SIG-M5 (cell line): ENCODE measurements at places on chromosomes 2 and 18.

- DNase-seq: no peak
These were observed 98.3 kb downstream of the RAPGEF4 start for GRCh38 chr2:172833898-172834297.

DNA sequence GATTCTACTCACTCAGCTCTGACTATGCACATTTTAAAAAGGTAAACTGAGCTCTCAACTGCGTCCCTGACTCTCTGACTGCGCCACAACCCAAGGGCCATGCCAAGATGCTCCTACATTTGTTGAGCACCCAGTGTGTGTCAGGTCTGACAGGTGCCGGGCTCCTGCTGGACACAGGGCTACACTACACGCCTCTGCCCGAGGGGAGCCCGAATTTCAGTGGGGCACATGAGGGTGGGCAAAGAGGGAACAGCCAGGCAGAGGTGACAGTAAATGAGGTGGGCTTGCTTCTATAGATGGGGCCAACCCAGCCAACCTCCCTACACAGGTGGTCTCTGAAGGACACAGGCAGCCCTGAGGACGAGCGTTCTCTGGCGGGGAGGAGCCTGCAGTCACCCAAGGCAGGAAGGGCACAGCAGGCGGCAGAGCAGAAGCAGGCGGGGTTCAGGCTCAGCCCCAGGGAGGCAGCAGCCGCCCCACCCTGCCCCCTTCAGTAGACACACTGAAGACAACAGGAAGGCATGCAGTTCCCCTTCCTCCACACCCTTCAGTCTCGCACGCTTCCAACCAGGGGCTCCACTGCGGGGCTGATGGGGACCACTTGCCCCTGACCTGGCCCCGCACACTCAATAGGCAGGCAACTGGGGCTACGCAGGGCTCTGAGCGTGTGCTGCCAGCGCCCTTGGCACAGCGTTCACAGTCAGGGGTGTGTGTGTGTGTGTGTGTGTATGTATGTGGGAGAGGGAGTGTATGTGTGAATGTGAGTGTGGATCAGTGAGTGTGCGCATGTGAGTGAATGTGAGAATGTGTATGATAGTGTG is 98.4 kb downstream of the UXS1 start:
- no peak for DNase-seq

- no peak for DNase-seq
These were observed 1.1 kb downstream of the HPCAL1 start for GRCh38 chr2:10303694-10304378.

DNA sequence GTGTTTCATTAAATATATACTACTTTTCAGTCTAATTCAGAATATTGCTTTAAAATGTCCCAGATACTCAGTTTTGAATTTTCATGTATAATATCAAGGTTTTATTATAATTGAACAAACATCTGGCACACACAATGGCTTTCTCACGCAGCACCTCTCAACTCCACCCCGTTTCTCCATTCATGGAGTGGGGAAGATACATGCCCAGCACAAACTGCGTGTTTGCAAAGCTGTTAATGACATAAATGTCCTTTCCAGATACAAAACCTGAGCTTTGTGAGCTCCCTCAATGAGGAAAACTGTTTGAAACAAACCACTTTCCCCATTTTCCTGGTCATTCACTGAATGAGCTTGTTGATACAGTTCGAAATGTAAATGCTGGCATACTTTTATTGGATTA is 150.3 kb upstream of the RASGRP3 start:
- no peak for DNase-seq

DNA sequence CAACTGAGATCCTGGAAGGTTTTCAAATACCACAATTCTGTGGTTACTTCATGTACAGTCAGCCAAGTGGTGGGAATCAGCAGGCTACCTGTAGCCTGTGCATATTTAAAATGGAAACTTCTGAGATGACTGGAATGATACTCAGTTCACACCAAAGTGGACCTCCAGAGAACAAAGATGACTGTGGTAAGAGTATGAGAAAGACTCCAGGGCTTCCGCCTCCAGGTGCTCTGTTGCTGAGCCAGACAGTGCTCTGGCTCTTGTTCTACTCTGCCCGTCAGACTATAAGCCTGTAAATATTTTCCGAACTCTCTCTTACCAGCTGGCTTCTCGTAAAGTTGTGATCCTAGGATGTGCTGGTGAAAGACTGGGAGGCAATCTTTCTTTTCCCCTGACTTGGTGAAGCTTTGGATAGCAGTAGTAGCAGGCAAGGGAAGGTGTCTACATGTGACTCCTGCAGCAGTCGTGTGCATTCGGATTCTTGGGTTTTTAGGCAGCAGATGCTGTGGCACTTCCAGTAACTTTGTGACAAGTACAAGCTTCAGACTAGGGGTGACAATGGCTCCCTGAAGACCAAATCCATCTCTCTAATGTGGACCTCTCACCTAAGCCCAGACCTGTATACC is 23.1 kb downstream of the ST3GAL5 start:
- DNase-seq: no peak

GRCh38 chr2:216920937-216921456 is 61.1 kb upstream of the TNP1 start:
- DNase-seq: no peak

GRCh38 chr2:20571231-20571630 is 79.7 kb downstream of the HS1BP3 start:
- DNase-seq: no peak

DNA sequence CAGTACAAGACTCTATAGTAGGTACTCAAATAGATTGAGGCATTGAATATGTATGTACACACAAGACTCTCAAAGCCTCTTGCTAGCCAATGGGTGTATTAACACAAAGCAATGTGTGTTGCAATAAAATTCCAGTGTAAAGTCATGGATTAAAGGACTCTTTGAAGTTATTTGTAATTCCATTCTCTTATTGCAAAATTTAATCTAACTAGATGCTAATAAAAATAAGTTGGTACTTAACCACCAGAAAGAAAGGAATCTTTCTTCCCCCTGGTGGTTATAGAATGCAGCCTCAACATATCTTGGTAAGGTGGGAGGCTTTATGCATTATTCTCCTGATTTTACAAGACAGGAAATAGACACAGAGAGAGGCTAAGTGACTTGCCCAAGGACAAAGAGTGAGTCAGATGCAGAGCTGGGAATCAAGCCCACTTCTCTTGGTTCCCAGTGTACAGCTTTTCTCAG is 18.0 kb downstream of the LRP1B start:
- DNase-seq: no peak

GRCh38 chr2:172655091-172655837 is 80.4 kb upstream of the RAPGEF4 start:
- no peak for DNase-seq

DNA sequence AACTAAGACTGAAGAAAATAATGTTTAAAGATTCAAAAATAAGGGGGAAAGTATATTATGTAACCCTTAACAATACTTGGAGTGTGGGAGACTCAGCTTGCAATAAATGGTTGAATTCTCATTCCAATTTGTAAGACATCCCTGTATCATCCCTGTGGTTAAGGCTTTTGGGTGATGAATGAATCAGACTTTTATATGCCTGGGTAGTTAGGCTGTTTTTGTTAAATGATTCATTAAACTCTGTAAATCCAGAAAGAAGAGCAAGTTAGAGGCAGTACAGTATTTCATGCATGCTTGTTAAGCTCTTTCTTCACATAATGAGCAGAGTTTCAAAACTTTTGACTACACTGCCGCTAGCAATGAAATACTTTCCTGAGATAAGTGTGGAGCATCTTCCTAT is 948.8 kb downstream of the SOCS6 start:
- DNase-seq: no peak

GRCh38 chr18:57141208-57142129 is 5.4 kb upstream of the BOD1L2 start:
- DNase-seq: no peak
